ENCODE measurements at places on chromosomes 1 and 21.
A peak's percentile ranks its signal among the peaks of the same experiment; 100 is the strongest.

DNA sequence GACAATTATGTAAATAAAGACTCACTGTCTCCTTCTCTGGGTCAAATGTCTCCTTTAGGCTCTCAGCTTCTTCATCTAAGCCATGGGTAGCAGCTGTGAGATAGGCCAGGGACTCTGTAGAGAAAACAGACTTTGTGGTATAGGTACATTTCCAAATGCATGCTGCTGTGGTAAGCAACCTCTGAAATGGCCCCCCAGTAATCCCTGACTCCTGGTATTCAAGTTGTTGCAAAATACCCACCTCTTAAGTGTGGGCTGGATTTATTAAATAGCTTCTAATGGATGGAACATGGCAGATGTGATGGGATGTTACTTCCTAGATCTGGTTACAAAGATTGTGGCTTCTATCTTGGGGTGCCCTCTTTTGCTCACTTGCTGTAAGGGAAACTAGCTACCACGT lies 11.1 kb upstream of the PEX19 start:
- H3K36me3 ChIP-seq = peaks cover 99% of the 10 kb centered on the region
- DNase-seq = no peak

- H3K4me3 ChIP-seq = no peak overlapping the region
- H3K4me1 ChIP-seq = no peaks in the 10 kb centered on the region
- H3K27ac ChIP-seq = no peak overlapping the region
- H3K27me3 ChIP-seq = no peaks in the 10 kb centered on the region
- no peaks in the 10 kb centered on the region for H3K36me3 ChIP-seq
Measured at GRCh38 chr1:214993419-214993818, 89.1 kb upstream of the KCNK2 start.

DNA sequence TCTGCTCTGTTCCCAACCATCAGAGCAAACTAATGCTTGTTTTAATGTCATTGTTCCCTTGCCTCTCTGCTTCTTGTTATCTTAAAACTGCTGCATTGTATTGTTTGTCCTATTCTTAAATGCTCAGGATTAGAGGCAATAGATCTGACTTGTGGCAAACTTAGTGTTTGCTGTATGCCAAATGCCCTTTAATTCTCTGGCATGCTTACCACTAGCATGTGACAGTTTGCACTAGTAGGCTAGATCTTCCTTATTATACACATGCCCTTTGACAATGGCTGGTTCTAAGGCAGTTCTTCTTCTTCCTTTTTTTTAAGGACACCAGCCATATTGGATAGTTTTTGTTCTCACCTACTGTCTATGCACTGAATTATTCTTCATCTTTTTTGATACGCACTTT lies 30.1 kb downstream of the PALMD start:
- no peak for DNase-seq
- H3K4me1 ChIP-seq = peaks cover 5% of the 10 kb centered on the region
- no peak overlapping the region for H3K4me3 ChIP-seq
- no peaks in the 10 kb centered on the region for H3K36me3 ChIP-seq
- no peak overlapping the region for H3K27ac ChIP-seq
- H3K27me3 ChIP-seq = no peaks in the 10 kb centered on the region

DNA sequence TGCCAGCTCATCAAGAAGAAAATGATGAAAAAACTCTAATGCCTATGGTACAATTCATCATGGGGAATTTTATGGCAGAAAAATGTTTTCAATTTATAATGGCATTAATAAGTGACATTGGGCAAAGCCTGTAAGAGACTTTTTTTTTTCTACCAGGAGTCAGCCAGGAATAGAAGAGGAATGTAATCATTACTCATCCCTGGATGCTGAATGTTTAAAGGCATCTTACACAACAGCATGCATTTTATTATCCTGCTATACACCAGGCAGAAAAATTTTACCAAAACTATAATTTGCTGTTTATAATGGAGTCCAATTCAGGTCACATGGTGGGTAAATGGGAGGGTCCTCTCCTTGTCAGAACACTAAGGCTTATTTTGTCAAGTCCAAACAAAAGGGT lies 189.9 kb upstream of the BEND5 start:
- H3K27me3 ChIP-seq = no peaks in the 10 kb centered on the region
- no peak for DNase-seq
- no peaks in the 10 kb centered on the region for H3K36me3 ChIP-seq
- H3K27ac ChIP-seq = no peak overlapping the region

DNA sequence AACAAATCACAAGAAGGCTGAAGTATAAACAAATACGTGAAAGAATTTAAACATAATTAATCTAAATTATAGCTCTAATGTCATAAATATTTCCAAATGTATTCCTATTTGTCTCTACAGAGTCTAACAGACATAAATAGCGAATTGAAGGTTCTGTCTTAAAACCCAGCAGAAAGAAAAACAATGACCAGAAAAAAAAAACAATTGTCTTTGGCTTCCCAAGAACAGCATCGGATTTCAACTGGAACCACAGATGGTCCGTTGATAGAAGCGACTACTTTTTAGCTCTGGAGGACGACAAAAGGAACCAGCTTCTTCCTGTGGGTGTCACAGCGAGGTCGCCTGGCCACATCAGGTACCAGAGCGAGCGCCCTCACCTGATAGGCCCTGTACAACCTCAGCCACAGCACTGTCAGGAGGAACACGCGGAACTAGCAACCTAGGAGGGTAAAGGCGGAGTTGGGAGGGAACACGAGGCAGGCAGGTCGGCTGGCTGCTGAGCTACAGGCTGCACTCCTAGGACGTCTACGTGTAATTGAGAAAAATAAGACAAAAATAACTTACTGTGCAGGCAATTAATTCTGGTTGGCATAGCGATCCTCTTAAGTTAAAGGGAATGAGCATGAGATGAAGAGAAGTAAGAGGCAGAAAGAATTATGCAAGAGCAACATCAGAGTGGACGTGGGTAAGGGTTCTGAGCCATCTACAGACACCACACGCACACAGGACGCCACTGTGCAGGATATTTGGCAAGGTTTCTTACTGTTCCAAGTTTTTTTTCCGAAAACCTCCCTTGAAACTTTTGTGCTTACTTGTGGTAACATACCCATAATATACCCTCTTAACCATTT lies 16.7 kb upstream of the PRDM15 start:
- DNase-seq = no peak
- H3K4me1 ChIP-seq = peaks cover 27% of the 10 kb centered on the region
- H3K27me3 ChIP-seq = no peaks in the 10 kb centered on the region
- no peak overlapping the region for H3K4me3 ChIP-seq

- H3K27me3 ChIP-seq = no peaks in the 10 kb centered on the region
- DNase-seq = no peak
- no peaks in the 10 kb centered on the region for H3K36me3 ChIP-seq
- H3K4me1 ChIP-seq = peaks cover 19% of the 10 kb centered on the region
- H3K27ac ChIP-seq = no peak overlapping the region
Measured at GRCh38 chr1:46408356-46409062, 14.4 kb downstream of the FAAH start.

GRCh38 chr1:168178227-168178637 lies 530 bp upstream of the TIPRL start:
- peak overlapping the region; percentile 87 for H3K4me3 ChIP-seq
- H3K27me3 ChIP-seq = no peaks in the 10 kb centered on the region
- peaks cover 5% of the 10 kb centered on the region for H3K4me1 ChIP-seq
- H3K36me3 ChIP-seq = no peaks in the 10 kb centered on the region
- no peak for DNase-seq

DNA sequence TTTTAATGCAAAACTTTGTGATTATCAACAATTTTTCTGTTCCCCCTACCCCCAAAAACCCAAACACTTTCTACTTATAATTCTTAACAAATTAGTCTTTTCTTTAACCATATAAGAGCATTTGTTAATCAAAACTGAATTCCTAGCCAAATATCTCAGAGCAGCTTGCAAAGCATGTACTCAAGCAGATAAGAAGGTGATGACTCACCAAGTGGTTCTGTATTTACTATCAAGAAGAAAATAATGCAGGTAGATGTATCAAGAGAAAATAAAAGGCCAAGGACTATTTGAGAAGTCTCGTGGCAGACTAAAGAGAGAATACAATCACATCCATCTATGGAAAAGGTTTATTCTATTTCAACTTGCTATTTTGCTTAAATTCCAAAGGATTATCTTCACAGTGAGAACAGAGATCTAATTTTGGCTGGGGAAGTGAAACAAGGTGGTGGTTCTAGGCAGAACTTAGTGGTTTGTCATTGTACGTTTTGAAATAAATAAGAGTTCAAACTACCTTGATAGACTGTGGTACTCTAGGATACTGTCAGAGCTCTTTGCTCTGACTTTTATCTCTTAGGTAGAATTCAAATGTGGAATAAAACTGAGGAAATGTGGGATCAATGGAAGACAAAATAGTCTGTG lies 94.7 kb upstream of the NRIP1 start:
- H3K36me3 ChIP-seq = no peaks in the 10 kb centered on the region
- H3K4me1 ChIP-seq = peaks cover 3% of the 10 kb centered on the region
- no peak for DNase-seq
- H3K27ac ChIP-seq = no peak overlapping the region
- no peak overlapping the region for H3K4me3 ChIP-seq
- no peaks in the 10 kb centered on the region for H3K27me3 ChIP-seq

Data from neuronal stem cell (in vitro differentiated cells).